GM12864 (cell line): ENCODE measurements at places on chromosomes 7 and 10.

DNA sequence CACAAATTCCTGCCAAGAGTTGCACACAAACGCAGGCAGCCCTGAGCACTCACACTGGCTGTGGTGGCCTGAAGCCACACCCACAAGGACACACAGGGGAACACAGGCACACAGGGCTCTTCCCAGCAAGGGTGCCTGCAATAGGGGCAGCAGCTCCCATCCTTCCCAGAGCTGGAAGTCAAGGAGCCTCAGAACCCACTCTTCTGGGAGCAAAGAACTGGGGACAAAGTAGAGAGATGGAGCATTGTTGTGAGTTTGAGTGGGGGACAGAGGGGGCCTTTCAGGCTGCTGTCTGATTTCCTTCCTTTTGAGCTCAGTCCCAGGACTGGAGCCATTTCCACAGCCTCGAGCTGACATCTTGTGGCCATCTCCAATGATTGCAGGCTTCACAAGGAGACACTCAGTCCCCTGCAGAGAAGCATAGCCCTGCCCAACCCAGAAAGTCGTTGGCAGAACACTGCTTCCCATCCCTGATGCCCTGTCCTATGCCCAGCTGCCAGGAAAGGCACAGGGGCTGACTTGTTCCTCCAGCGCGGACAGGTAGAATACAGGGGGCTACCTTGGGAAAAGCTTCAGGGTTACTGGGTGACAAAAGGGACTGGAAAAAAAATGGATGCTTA, 34.4 kb upstream of the SLF2 start:
- no peak for DNase-seq

DNA sequence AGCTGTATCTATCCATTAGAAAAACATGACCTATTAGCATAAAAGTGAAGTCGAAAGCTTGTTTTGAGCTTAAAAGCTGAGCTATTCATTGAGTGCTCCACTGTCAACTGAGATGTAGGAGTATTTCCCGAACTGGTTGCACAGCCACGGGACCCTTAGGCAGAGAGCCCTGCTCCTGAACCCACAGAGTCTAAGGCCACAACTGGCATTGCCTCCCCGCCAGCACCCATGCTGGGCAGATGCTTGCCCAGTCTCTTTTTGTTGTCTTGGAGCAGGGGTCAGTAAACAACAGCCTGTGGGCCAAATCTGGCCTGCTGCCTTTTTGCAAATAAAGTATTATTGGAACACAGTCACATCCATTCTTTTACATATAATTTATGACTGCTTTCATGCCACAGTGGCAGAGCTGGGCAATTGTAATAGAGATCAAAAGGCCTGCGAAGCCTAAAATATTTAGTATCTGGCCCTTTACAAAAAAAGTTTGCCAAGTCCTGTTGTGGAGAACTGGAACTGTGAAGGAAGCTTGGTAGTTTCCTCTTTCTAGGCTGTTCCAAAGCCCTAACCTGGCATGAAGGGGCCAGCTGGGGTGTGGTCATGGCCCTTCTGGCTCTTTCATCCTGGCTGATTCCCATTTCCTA, 58.4 kb upstream of the WAPL start:
- DNase-seq = no peak

GRCh38 chr7:75630549-75630948, 108.2 kb downstream of the HIP1 start:
- DNase-seq = no peak

- DNase-seq = no peak
Measured at GRCh38 chr10:23442936-23443335, 4.1 kb downstream of the OTUD1 start.

DNA sequence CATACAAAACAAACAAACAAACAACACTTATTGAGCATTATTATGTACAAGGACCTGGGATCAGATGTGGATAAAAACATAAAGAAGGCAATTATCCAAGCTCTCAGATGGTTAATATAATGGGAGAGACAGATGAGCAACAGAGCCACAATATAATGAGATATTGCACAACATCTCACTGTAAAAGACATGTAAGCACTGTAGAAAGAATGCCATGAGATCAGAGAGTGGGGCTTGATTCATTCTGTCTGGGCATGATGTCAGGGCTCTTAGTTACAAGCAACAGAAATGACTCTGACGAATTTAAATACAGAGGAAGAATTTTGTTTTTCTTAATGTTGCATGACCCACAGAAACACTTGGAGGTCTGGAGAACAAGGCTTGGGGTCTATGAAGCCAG, 164.7 kb upstream of the PLXDC2 start:
- no peak for DNase-seq

GRCh38 chr7:34091321-34091917, 186.1 kb downstream of the BMPER start:
- no peak for DNase-seq

- no peak for DNase-seq
Measured at GRCh38 chr7:152173372-152174070, 148.0 kb downstream of the GALNT11 start.

GRCh38 chr10:132820056-132820455, 34.1 kb upstream of the NKX6-2 start:
- DNase-seq = no peak

DNA sequence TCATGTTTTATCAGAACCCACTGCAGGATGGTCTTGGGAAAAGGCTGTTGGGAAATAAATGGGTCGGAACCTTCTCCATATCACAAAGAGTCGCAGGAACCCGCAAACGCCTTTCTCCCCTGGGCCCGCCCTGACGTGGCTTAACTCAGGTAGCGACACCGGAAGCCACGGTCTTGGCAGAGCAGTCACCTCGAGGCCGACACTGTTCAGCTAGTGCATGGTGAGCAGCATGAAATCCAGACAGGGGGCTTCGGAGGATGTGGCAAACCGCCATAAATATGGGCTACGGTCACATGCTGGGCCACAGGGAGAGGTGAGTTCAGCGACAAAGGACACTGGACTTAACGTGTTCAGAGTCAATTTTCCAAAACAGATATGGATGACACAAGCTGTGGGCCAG, 421.9 kb downstream of the PTPRN2 start:
- no peak for DNase-seq

DNA sequence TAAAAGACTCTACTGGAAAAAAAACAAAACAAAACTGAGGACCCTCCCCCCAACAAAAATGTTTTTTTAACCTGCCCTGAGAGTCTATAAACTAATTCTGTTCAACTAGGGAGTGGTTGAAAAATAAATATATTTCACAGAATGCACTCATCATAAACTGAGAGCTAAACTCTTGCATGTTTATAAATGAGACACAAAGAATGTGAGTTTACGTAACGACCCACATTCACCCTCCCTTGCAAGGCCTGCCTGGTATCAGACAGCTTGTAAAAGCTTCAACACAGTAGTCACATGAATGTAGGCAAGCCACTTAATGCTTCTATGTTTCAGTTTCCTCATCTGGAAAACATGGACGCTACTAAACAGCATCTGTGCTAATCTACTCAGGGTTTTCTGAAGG, 50.3 kb downstream of the JAZF1 start:
- no peak for DNase-seq

DNA sequence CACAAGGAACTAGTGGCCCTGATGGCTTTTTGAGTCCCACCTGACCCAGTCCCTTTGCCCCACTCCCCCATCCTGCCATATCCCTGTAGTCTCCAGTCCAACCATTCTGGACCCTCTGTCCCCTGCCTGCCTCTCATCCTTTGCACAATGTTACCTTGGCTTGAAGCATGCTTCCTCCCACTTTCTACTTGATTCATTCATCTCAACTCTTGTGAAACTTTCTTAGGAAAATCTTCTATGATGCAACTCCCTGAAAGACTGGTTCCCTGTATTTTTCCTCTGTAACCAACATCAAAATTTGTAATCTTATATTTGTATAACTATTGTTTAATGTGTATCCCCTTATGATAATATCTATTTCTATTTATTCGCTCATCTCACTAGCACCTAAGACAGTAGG, 151.5 kb downstream of the LRRTM3 start:
- DNase-seq = no peak

DNA sequence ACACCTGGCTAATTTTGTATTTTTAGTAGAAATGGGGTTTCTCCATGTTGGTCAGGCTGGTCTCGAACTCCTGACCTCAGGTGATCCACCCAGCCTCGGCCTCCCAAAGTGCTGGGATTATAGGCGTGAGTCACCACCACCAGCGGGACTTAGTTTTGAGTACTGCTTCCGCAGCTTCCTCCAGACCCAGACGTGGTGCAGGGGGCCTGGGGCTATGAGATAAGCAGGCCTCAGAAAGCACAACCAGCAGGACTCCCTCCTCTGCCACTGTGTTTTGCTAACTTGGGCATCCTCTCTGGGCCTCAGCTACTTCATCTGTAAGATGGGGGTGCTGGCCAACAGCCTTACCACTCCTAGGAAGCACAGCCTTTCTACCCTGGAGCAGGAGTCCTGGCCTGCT, 37.8 kb downstream of the GOLGA7B start:
- no peak for DNase-seq

DNA sequence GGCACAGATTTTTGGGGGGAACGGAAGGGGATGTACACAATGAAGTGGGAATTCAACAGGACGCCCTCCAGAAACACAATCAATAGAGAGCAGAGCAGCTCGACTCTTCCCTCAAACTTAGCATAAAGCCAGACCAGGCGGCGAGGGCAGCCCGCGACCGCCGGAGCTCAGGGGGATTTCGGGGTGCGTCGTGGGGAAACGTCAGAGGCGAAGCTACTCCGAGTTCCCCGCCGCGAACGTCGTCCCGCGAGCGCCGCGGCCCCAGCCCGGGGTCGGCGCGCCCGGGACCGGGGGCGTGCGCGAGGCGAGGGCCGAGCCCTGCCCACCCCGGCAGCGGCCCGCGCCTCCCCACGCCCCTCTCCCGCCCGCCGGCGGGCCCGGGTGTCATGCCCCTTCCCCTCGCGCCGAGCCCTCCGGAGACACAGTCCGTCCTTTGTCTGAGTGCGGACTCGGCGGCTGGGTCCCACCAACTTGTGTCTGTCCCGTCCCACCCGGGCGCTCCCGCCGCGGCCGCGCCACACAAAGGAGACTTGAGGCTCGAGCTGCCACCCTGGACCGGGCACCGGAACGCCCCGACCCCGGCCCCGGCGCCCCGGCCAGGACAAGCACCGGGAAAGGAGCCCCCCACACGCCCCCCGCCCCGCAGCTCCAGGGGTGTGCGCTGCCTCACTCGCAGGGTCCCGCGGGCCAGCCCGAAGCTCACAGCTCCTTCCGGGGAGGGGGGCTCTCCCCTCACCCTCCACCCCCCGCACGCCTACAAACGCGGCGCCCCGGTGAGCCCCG, 634 bp downstream of the EZH2 start:
- DNase-seq = no peak

GRCh38 chr10:3729397-3729976, 55.5 kb downstream of the KLF6 start:
- no peak for DNase-seq

DNA sequence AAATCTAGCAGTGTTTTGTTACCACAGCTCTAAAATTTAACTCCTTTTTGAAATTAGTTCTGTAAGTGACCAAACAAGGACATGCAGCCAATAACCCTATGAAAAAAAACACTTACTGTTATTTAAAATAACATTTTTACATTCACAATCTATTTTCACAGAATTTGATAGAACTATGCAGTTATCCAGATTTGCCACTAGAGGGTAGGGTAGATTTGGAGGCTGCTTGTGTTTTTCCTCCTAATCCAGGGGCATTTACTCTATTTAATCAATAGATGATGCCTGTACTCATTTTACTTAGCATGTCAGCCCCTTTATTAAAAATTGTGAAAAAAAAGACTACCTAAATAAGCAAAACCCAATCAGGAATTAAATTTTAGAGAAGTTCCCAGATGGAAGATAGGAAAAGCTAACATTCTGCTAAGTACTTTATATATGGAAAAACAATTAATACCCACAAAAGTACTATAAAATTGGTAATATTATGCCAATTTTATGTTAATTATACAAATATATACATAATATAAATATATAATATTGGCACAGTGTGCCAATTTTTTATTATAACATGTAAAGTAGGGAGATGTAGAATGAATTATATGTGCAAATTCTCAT, 18.1 kb upstream of the LIPK start:
- DNase-seq = peak; percentile 5

- no peak for DNase-seq
Measured at GRCh38 chr10:26361971-26362370, 76.2 kb upstream of the APBB1IP start.

DNA sequence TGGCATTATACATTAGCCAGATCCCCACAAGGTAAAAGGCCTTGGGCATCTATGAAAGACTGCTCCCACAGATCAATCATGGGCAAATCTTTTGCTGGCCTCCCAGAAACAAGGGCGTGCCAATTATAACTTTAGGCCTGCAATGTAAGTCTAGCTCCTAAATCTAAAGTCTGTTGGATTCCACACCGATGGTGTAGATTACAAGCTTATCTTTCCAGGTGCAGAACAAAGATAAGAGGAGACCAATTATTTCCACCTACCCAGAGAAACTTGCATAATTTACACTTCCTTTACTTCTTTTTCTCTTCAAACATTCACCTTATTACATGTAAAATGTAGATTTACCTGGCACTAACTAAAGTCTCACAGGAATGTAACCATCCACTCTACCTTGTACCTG, 713.1 kb downstream of the SUGCT start:
- no peak for DNase-seq

- DNase-seq = no peak
Measured at GRCh38 chr10:97154781-97155180, 31.0 kb downstream of the SLIT1 start.

- no peak for DNase-seq
Measured at GRCh38 chr7:23397241-23397640, 73.0 kb downstream of the IGF2BP3 start.

GRCh38 chr10:2908851-2909630, 158.3 kb upstream of the PFKP start:
- no peak for DNase-seq

DNA sequence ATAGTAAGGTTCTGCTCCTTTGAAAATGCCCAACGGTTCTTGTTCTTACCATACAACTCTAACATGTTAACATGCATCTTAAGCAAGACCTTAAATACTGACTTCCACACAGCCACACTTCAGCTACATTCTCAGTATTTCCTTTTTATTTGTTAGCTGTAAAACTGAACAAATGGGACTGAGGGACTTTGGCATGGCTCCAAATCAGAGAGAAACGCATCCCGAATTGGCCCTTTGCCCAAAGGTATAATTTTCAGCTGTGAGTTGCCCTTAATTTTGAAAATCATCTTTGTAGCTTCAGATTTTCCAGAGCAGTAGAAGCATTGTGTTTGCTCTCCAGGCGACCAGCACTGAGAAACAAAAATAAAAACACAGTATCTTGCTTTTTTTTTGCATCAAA, 56.4 kb downstream of the NEUROD6 start:
- DNase-seq = no peak

GRCh38 chr7:27533652-27534081, 129.0 kb downstream of the HIBADH start:
- no peak for DNase-seq

DNA sequence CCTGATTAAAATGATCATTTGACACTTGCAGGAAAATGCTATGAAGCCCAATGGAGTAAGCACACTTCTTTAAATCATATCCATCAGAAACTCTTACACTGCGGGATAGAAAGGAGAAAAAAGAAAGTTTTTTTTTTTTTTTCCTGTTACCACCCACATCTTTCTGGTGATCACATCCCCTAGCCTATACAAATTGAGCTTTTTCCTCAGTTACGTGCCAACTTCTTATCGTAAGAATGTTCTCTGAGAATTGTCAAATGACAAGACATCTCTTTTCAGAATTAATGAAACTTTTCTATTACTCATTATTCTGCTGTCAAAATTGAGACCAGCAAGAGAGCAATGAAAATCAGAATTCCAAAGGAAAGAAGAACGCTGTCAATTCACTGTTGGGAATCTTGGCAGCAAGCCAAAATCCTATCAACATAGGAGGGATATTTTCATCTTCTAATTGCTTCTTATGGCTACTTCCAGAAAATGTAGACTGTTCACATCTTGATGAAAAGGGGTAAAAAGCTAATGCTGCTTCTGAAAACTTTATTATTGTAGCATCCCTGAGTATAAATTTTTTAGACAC, 179.5 kb downstream of the ADAM12 start:
- DNase-seq = no peak

- no peak for DNase-seq
Measured at GRCh38 chr10:59463909-59464308, 101.6 kb upstream of the FAM13C start.
